Kidney epithelial cell (primary cell): ENCODE measurements at places on chromosomes 4 and X. TPM values are rescaled to one million over a fixed set of nuclear protein-coding genes. Genes with fewer than 3 reads are reported as not detected.

Gene SPANXN3
- not detected in 2 replicates for total RNA-seq

Gene ENPP6
- under 0.01 and 0.04 TPM in 2 replicates for total RNA-seq

Gene TCEAL7
- total RNA-seq: 23.1 and 40.1 TPM in 2 replicates

Gene HAND2
- total RNA-seq: not detected in 2 replicates

Gene STK26
- 18.7 and 20.7 TPM in 2 replicates for total RNA-seq

Gene MAOA
- 1.0 and 2.1 TPM in 2 replicates for total RNA-seq

Gene ALB
- total RNA-seq: not detected in 2 replicates

Gene MAGEA10
- total RNA-seq: not detected in 2 replicates

Gene GYG2
- 2.2 and 2.5 TPM in 2 replicates for total RNA-seq

Gene ARSJ
- total RNA-seq: 13.0 and 13.8 TPM in 2 replicates

Gene NHSL2
- total RNA-seq: 1.4 and 1.6 TPM in 2 replicates
